Activated CD4-positive, alpha-beta T cell treated with anti-CD3 and anti-CD28 coated beads, Interleukin-2, amount 10 ng/mL, durations not matched to agents 24 days and 14 days (primary cell): ENCODE measurements at places on chromosomes 1 and 21. TPM values are rescaled to one million over a fixed set of nuclear protein-coding genes. Genes with fewer than 3 reads are reported as not detected.

DNA sequence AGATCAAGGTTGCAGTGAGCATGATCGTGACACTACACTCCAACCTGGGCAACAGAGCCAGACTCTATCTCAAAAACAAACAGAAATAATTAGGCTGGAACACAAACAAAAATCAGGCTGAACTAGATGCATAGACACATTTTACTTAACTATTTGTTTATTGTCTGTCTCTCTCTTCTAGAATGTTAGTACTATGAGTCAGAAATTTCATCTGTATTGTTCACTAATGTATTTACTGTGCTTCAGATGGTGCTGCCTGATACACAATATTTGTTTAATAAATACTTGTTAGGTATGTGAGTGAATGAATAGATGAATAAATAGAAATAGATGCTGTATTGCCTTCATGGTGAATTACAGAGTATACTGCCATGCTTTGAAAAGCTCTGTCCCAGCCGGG lies 6.0 kb upstream of the LIN28A start:
- H3K27ac ChIP-seq: no peak overlapping the region
- no peaks in the 10 kb centered on the region for H3K36me3 ChIP-seq
- no peak for DNase-seq
- H3K4me1 ChIP-seq: peaks cover 11% of the 10 kb centered on the region
- peaks cover 43% of the 10 kb centered on the region for H3K27me3 ChIP-seq

DNA sequence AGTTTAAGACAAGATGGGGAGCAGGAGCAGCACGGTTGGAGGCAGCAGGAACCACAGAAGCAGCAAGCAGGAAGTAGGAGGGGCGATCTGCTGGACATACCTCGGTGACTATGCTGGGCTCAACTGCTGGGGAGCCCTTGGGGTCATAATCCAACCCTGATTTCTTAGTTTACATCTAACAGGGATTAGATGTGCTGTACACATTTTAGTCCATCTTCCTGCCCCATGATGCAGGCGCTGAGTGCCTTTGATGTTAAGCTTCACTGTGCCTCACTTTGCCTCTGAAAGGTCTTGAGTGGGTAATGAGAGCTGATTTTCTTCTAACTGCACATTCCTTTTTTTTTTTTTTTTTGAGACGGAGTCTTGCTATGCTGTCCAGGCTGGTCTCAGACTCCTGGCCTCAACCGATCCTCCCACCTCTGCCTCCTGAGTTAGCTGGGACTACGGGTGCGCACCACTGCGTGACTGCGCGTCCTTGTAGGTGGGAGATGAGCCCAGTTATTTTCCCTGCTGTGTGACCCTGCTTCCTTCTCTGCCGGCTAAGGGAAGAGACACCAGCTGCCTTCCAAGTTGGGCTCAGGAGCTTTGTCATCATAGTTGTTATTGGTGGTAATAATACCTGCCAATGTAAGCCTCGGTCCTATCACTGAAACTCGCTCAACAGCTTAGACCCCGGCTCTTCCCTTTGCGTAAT lies 1.1 kb upstream of the RCAN3 start:
- peaks cover 53% of the 10 kb centered on the region for H3K4me1 ChIP-seq
- H3K36me3 ChIP-seq: peaks cover 8% of the 10 kb centered on the region
- DNase-seq: peak; percentile 88
- H3K27me3 ChIP-seq: no peaks in the 10 kb centered on the region
- peak overlapping the region; percentile 91 for H3K4me3 ChIP-seq
- H3K27ac ChIP-seq: peak overlapping the region; percentile 99

- peaks cover 15% of the 10 kb centered on the region for H3K36me3 ChIP-seq
- H3K4me3 ChIP-seq: no peak overlapping the region
- no peaks in the 10 kb centered on the region for H3K27me3 ChIP-seq
- DNase-seq: no peak
- H3K4me1 ChIP-seq: peaks cover 14% of the 10 kb centered on the region
Observed at GRCh38 chr1:44950434-44950833, 36.0 kb downstream of the EIF2B3 start.

Gene NBPF14
- total RNA-seq: 20.0 and 20.5 TPM in 2 replicates

Gene OR4F16
- total RNA-seq: not detected in 2 replicates
